Esophagus muscularis mucosa (tissue), 4 donors: ENCODE measurements at places on chromosomes 7 and 10. TPM values are rescaled to one million over a fixed set of nuclear protein-coding genes. Genes with fewer than 3 reads are reported as not detected.

DNA sequence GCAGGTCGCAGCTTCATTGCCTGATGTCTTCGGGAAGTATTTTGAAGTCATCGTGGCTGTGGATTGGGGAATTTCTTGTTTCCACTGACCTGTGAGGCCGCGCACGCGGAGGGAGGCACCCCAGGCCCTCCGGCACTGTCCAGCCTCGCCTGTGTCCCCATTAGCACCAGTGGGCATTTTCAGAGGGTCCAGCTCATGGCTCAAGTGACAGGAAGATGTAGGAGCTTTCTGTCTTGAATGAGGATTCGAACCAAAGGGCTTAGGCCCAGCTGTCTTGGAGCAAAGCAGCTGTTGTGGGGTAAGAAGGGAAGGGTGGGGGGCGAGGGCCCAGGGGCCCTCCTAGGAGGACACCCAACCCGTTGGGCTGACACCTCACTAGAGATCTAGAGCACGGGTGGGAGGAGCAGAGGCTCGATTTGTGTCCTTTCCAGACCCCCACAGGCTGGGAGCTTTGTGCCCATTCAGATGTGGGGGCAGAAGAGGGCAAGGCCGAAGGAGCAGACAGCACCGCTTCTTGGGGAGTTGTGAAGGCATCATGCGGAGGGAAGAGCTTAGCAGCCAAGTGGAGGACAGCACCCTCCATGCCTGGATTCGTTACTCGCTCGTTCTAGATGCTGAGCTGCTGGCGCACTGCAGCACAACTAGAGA is 914 bp downstream of the ZNF37A start:
- peak overlapping the region; percentile 94 for H3K27ac ChIP-seq
- no peak for DNase-seq
- H3K27me3 ChIP-seq = no peaks in the 10 kb centered on the region
- peaks cover 45% of the 10 kb centered on the region for H3K36me3 ChIP-seq
- H3K4me3 ChIP-seq = peak overlapping the region; percentile 94

- H3K36me3 ChIP-seq = peaks cover 4% of the 10 kb centered on the region
- H3K27me3 ChIP-seq = no peaks in the 10 kb centered on the region
- peaks cover 25% of the 10 kb centered on the region for H3K4me1 ChIP-seq
- no peak overlapping the region for H3K27ac ChIP-seq
- H3K4me3 ChIP-seq = no peak overlapping the region
These were observed 5.3 kb downstream of the ATXN7L1 start for GRCh38 chr7:105871142-105871541.

- H3K36me3 ChIP-seq = no peaks in the 10 kb centered on the region
- no peaks in the 10 kb centered on the region for H3K27me3 ChIP-seq
- H3K4me3 ChIP-seq = no peak overlapping the region
- H3K4me1 ChIP-seq = peaks cover 57% of the 10 kb centered on the region
- peak overlapping the region; percentile 73 for H3K27ac ChIP-seq
These were observed 127.5 kb downstream of the CUBN start for GRCh38 chr10:17001961-17002749.

DNA sequence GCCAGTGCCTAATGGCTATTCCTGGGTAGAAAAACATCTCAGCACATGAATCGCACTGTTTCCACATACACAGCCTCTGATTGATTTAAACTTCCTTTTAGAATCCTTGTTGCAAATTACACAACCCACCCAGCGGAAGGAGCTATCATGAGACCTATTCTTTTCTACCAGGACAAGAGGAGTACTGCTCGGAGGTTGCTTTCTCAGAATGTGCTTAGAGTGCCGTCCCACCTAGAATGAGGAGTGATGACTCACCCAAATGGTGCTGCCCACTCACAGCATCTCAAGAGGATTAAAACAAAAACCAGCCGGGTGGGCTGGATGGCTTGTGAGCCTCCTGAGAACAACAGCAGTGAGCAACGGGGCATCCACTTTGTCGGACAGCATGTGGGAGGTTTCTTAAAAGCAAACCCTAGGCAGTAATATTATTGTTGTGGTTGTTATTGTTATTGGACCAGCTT is 128.9 kb downstream of the DGKI start:
- H3K27me3 ChIP-seq = no peaks in the 10 kb centered on the region
- H3K4me1 ChIP-seq = no peaks in the 10 kb centered on the region
- DNase-seq = no peak
- H3K27ac ChIP-seq = no peak overlapping the region

Gene CXCL12
- 48.6 TPM for total RNA-seq
